ENCODE measurements at places on chromosomes 7 and 10.
A peak's percentile ranks its signal among the peaks of the same experiment; 100 is the strongest.

DNA sequence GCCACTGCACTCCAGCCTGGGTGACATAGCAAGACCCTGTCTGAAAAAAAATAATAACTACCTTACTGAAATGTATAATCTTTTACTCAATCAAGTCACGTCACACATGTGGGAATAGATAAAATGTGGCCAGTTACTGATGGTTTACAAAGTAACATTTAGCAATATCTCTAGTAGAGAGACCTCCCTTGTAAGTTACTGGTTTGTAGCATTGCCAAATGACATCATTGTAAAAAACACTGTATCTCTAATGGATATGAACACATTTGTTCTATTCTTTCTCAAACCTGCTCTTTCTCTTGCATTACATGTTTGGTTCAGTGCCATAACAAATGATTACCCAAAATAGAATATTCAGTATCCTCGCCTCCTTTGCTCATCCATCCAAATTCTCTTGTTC lies 18.8 kb downstream of the TET1 start:
- no peak for DNase-seq

DNA sequence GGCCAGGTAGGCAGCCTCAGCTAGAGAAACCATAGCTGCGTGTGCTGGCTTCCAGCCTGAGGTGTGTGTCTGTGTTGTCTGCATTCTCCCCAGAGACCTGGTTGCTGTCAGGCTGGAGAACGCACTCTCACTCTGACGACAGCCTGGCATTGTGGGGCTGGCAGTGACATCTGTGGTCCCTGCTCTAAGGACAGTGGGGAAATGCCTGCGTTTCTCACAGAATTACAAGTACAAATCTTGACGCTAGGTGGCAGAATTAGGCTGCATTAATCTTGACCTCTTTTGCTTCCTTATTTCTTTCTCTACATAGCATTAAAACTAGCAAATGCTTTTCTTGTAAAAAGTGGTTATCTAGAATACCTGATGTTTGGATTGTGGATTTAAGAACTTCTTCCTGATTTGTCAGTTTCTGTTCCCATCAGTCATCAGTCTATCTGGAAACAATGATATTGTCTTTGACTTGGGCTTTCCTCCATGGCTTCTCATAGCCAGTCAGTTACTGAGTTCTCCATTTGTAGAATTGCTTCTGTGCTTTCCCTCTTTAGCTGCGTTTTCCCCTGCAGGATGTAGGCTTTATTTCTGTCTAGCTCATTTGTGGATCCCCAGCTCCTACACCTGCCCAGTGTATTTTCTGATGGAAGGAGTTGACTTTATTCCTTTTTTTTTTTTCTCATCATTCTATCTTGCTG lies 86.0 kb downstream of the FANK1 start:
- DNase-seq, result peak; percentile 64

GRCh38 chr7:24908166-24908565 lies 71.8 kb downstream of the OSBPL3 start:
- no peak for DNase-seq

DNA sequence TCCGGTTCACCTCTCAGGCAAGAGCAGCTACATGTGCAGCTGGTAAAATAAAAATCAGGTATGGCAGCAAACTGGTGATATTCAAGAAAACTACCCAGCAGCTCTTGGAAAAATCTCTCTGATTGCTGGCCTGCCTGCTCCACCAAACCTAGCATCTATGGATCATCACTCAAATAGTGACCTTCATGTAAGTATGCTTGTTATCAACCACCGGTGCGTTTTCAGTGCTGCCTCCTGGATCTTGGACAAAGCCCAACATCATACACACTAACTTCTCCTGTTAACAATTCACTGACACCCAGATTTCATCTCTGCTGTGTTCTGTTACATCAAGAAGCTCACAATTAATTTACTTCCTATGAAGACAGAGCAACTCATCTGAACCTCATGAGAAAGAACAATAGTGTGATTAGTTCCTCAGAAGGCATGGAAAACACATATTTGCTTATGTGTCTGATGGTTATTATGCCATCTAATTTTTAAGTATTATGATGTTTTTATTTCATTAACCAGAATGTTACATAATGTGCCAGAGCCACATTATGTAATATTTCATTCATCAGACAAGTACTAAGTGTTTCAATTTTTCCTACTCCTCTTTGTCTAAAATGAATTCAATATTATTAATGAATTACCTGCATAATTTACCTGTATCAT lies 8.8 kb downstream of the CDK6 start:
- no peak for DNase-seq

DNA sequence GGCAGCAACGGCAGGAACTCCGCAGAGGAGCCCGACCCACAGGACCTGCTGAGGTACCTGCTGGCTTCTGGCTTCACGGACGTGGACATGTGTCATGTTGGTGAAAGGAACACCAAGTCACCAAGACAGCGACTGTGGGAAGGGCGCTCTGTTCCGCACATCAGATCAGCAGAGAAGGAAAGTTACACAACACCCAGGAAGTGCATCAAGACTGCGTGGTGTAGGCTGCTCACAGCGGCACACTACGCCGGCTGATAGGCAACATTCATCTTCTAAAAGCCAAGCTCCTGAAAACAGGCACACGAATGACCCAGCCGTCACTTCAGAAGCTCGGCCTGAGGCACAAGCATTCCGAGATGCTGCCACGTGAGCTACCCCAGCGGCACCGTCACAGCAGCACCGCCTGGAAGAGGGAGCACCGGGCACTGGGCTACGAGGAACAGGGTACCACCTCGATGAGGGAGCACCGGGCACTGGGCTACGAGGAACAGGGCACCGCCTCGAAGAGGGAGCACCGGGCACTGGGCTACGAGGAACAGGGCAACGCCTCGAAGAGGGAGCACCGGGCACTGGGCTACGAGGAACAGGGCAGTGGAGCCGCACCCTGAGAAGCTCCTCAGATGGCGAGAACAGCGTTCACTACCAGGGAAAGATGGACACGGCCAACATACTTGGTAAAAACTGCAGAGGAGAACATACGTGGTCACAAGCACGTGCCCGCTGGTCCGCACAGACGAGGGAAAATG lies 86.7 kb downstream of the MAD1L1 start:
- DNase-seq, result no peak

DNA sequence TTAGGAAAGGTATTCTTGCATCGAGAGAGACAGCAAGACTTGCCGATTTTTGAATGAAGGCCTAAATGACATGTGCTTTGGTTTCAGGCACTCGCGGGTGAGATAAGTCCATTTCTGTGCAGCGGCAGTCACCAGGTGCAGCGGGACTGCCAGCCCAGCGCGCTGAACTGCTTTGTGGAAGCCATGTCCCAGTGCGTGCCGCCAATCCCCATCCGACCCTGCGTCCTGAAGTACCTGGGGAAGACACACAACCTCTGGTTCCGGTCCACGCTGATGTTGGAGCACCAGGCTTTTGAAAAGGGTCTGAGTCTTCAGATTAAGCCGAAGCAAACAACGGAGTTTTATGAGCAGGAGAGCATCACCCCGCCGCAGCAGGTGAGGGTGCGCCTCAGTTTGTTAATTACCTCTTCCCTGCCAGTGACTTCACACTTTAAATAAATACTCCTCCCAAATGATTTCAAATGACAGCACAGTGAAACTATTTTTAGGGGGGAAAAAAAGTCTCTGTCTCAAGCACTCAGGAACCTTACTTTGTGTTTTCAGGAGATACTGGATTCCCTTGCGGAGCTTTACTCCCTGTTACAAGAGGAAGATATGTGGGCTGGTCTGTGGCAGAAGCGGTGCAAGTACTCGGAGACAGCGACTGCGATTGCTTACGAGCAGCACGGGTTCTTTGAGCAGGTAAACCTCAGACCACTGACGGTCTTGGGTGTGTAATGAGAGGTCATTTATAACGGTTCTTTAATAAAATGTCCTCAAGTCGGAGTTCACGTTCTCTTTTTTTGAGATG lies 98.3 kb downstream of the TRRAP start:
- DNase-seq, result no peak

DNA sequence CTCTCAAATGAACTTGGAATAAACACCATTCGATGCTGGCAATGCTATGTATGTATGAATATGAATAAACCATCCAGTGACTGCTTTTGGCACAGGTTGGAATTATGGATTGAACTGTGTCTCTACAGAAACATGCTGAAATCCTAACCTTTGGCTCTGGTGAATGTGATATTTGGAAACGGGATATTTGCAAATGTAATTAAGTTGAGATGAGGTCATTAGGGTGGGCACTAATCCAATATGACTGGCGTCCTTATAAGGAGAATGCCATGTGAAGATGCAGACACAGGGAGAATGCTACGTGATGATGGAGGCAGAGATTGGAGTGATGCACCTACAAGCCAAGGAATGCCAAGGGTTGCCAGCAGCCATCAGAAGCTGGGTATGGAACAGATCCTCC lies 3.4 kb upstream of the ACTR3B start:
- DNase-seq, result no peak

DNA sequence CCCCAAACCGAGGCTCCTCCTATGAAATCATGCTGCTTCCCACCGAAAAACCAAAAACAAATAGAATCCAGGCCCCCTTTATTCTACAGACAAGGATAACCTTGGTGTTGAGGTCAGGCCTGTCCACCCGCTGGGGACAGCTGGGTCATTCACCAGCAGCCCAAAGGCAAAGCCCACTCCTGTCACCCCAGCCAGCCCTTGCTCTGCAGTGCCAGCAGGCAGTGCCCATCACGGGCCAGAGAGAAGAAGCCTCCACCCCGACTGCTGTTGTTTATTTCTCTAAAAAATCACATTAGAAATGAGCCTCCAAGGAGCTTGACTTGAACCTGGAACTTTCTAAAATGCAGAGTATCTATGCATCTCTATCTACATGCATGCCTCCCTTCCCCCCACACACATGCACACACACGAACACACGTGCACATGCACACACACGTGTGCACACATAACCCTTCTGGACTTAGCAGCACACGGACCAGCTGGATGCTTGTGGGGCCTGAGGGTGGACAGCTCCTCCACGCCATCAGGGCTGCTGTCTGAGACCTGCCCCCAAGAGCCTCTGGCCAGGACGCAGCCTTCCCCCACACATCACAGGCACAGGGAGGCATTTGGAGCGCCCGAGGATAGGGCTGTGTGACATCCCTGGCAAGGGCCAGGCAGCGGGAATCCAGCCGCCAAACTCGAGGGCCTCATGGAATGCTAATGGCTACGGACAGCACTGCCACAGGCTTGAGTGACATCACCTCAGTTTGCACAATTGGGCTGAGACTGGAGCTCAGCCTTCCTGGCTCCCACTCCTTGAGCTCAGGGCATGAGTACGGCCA lies 22.8 kb downstream of the PRKAG2 start:
- DNase-seq, result no peak

GRCh38 chr7:151327659-151328058 lies 14.0 kb upstream of the NUB1 start:
- no peak for DNase-seq

GRCh38 chr10:81472927-81473470 lies 402.0 kb upstream of the NRG3 start:
- DNase-seq, result no peak

- DNase-seq, result no peak
Measured at GRCh38 chr10:19876570-19876969, 60.3 kb downstream of the PLXDC2 start.

DNA sequence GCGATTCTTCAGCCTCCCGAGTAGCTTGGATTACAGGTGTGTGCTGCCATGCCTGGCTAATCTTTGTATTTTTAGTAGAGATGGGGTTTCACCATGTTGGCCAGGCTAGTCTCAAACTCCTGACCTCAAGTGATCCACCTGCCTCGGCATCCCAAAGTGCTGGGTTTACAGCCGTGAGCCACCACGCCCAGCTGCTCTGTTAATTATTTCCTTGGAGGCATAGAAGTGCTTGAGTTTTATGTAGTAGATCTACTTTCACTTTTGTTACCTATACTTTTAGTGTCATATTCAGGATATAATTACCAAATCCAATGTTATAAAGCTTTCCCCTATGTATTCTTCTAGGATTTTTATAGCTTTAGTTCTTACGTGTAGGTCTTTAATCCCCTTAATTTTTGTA lies 1093.0 kb downstream of the GATA3 start:
- no peak for DNase-seq

GRCh38 chr7:114310345-114311110 lies 104.1 kb upstream of the FOXP2 start:
- DNase-seq, result peak; percentile 27

- peak; percentile 61 for DNase-seq
Measured at GRCh38 chr10:92914478-92915325, 66.4 kb downstream of the EXOC6 start.

- no peak for DNase-seq
Measured at GRCh38 chr10:35056133-35056532, 34.0 kb downstream of the CUL2 start.

- no peak for DNase-seq
Measured at GRCh38 chr7:107471292-107472070, 1.6 kb downstream of the GPR22 start.

GRCh38 chr7:130879191-130879590 lies 145.2 kb upstream of the KLF14 start:
- DNase-seq, result no peak

DNA sequence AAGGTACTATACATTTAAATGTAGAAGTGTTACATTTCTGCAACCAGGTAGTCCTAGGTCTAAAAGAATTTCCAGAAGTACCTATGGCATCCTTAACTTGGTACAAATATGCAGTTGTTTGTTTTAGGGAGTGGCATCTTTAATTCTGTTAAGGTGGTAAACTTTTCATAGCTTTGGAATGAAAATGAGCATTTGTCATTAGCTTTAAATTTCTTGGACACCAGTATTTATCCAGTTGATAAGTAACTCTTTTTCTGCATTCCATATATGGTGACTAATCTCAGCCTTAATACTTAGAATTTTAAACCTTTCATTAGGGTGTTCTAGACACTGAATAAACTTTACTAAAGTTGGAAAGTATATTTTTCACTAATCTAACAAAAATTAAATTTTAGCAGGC lies 10.8 kb downstream of the SLF2 start:
- DNase-seq, result no peak

DNA sequence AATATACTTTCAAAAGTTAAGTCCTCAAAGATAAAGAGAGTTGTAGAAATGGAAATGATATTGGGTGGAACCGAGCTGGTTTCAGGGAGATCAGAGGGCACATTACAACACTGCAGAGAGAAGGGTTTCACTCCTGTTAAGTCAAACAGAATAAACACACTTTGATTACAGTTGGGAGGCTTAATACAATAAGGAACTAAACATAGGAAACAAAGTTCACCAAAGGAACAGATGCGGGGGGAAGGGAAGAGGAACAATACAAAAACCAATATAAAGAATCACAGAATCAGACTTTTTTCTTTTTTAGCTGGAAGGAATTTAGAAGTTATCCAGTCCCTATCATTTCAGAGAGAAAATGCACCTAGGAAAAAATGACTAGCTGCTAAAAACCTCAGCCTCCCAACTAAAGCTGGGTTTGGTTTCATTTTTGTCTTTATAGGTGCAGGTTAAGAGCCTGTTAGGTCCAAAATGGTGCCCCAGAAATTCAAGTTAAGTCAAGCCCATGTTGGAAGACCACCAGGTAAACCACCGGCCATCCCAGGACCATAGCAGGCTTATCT lies 81.9 kb downstream of the DNMBP start:
- no peak for DNase-seq

- DNase-seq, result no peak
Measured at GRCh38 chr10:80502621-80503583, 34.8 kb upstream of the SH2D4B start.

All from GM12865 (cell line).